NCI-H1694 treated with DMSO at 0.1 percent for 48 hours (cell line): ENCODE measurements at places on chromosomes 12 and 14.

GRCh38 chr14:94009767-94010166, 12.7 kb downstream of the CCDC197 start:
- no peak for DNase-seq

DNA sequence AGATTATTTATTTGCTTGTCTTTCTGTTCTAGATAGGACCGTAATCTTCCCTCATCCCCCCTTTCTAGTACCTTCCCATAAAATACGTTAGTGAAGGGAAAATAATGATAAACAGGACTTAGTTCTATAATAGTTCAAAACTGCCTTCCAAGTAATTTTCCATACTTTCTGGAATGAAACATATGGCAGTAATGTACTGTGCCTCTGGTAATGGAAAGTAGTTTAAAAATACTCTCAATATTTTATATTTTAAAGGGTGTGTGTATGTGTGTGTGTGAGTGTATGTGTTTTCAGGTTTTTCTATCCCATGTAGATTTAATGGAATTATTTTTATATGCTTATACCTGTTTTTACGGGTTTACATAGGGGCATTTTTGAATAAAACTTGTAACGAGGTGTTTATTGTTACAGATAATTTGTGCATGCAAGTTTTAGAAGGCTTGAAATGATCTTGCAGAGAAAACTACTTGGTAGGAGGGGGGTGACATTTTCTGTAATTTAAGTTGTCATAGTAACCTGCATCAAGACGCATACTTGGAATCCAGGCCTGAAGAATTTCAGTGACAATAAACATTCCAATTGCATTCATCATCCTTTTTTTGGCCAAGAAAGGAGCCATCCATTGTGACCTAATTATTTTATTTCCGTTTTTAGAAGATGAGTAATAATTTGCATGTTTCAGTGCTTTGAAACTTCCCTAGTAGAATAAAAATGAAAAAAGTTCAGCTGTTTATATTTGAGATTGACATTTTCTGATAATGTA, 38.9 kb downstream of the RASSF8 start:
- DNase-seq: no peak

DNA sequence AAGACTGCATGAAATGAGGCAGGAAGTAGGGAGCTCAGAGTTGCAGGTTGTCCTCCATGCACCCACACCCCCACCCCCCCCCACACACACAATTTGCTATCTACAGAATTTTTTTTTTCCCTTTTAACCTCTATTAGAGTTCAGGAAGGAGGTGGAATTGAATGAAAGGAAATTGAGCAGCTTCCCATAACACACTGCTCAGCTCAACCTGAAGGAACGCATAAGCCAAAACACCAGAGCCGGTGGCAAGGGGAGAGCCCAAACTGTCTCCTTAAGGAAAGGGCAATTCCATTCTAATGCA, 74.1 kb downstream of the NUAK1 start:
- DNase-seq: no peak

GRCh38 chr14:34668111-34668510, 38.2 kb upstream of the SNX6 start:
- DNase-seq: no peak

GRCh38 chr12:617304-617915, 45.8 kb downstream of the NINJ2 start:
- no peak for DNase-seq

DNA sequence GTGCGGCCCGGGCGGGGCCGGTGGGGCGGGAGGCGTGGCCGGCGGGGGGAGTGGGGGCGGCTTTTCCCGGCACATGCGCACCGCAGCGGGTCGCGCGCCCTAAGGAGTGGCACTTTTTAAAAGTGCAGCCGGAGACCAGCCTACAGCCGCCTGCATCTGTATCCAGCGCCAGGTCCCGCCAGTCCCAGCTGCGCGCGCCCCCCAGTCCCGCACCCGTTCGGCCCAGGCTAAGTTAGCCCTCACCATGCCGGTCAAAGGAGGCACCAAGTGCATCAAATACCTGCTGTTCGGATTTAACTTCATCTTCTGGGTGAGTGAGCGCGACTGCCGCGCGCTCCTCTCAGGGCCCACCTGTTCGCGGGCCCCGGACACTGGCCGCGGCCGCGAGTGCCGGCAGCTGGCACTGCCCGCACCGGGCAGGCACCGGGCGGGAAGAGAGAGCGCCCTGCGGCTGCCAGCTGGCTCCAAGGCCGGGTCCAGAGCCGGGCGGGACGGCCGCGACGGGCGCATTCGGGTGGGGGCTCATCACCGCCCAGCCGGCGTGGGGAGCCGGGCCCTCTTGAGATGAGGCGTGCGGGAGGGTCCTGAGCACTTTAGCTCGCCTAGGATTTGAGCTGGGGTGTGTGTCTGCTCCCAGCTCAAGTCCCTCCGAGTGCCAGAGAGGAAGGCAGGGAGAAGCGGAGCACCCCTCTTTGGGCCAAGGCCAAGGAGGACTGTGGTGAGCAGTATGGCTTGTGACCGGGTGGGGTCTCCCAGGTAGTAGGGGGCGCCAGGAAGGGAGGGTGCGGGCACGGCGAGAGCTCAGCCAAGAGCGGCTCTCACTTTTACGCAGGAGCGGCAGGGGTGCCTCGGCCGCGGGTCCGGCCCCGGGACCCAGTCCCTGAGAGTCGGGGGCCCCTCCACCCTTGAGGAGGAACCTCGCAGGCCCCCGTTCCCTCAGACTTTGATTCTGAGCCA, at the start of gene CD9:
Gene CD9, plus strand, starts transcription at position 145 of the 957 bp plus-strand sequence. Its CDS starts 100 bp downstream, at position 245.
- DNase-seq: peak; percentile 46

DNA sequence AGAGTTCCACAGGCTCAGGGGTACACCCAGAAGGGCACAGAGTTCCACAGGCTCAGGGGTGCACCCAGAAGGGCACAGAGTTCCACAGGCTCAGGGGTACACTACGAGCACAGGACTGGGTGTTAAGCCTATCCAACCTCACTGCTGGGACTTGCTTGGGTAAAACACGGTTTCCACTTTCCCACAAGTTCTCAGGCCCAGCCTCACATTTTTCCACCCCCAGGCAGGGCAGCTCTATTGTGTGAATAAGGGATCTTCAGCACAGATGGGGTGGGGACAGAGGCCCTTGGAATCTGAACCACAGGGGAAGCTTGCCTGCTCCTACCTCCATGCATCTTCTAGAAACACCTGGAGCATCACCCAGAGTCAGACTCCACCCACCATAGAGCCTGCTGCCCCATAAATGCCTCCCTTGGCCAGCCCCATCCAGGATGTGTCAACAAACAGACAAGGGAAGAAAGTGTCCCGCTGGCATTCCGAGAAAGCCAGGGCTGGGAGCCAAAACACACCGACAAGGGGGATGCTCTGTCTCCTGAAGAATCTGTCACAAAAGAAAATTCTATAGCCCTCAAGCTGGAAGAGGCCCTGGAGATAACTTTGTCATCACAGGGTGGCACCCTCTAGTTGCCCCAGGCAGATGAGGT, 4.8 kb downstream of the CRACR2A start:
- no peak for DNase-seq

DNA sequence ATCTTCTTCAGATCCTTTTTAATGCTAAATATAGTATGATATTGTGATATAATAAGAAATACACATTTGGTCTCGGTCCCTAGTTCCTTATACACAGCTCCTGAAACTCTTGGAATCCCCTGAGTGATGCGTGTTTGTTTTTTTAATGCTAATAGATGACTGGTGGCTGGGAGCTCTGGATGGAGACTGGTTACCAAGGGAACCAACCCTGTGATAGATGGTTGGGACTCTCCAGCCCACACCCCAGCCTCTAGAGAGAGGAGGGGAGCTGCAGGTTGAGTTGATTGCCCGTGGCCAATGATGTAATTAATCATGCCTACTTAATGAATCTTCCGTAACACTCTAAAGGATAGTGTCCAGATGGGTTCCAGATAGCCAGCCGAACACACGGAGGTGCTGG, 140.6 kb downstream of the FBXL14 start:
- DNase-seq: no peak

- no peak for DNase-seq
Measured at GRCh38 chr14:36974985-36975384, 197.4 kb downstream of the SLC25A21 start.

GRCh38 chr12:17928708-17929366, 161.2 kb downstream of the RERGL start:
- DNase-seq: no peak

DNA sequence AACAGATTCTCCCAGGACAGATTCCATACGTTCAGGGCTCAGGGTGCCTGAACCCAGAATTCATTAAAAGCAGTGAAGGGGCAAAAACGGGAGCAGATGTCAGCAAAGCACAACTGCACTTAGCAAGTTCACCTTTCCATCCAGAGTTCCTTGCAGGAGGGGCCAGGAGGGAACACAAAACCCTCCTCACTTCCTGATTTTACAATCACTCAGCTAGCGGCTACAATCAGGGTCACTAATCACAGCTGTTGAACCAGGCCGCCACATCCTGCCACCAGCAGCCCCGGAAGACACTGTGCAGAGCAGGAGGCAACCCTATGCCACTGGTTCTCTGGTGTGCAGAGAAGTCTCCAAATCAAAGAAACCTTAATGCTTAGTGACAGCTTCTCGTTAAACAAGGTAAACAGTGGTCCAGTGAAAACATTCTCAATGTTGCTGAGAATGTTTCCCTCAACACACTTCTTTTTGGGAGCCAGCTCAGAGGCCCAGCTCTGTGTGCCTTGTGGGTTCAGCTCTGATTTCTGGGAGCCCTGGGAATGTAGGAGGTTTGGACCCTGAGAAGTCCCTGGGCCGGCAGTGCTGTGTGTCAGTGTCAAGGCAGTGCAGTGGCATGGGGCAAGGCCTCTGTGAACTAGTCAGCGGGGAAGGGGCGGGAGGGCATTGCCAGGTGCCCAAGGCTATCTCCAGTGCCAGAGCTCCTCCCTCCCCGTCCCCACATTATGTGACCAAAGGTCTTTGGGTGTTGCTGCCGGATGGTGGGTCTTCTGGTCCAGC, 54.5 kb downstream of the VCPKMT start:
- no peak for DNase-seq

GRCh38 chr12:21444193-21445146, 7.0 kb downstream of the PYROXD1 start:
- DNase-seq: no peak

GRCh38 chr12:7832059-7832696, 40.5 kb downstream of the SLC2A14 start:
- DNase-seq: peak; percentile 20

DNA sequence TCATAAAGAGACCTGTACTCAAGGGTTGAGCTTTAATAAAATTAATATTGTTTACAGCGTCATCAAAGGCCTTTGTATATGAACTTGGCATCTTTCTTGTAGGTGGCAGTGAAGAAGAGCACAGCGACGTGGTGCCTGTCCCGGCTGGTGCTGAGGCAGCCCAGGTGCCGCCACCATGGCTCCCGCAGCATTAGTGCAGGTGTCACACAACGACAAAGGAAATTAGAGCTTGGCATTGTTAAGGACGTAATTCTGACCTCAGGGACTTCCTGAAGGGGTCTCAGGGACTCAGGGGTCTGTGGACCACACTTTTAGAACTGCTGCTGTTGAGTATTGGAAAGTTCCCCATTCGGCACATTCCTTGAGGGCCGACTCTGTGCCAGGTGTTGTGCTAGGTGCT, 24.1 kb downstream of the EML1 start:
- DNase-seq: no peak
